ENCODE measurements at places on chromosomes 5 and 9.
A peak's percentile ranks its signal among the peaks of the same experiment; 100 is the strongest.

DNA sequence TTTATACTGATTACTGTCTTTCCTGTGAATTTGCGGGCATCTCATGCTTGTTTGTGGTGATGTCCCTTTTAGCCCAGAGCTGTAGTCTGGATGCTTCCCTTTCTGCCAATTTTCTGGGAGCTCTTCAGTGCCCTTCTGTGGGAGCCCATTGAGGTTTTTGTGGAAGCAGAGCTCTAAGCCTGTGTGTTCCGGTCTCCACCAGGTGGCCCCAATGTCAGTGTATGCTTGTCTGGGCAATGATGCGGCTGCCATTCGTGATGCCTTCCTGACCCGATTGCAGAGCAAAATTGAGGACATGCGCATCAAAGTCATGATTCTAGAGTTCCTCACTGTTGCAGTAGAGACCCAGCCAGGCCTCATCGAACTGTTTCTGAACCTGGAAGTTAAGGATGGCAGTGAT is 35.1 kb downstream of the SH3GLB2 start:
- no peak overlapping the region for H3K4me3 ChIP-seq
- no peak overlapping the region for H3K27ac ChIP-seq
- H3K27me3 ChIP-seq = no peaks in the 10 kb centered on the region
- H3K4me1 ChIP-seq = peaks cover under 1% of the 10 kb centered on the region
- peaks cover 48% of the 10 kb centered on the region for H3K36me3 ChIP-seq
- DNase-seq = no peak

DNA sequence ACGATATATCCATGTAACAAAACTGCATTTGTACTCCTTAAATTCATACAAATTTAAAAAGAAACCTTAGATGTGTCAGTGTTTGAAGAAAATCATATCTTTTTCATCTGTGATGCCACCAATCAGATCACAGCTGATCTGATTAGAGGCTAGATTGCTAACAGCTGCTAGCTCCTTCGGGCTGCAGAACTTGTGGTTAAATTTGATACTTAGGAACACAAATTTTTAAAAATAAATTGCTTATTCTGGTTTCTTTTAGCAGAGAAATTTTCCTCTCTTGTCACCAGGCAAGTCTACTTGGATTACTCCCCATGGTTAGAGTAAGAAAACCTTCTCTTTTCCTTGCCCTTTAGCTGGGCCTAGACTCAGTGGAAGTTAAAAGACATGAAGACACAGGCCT is 94.6 kb upstream of the RANBP6 start:
- H3K27ac ChIP-seq = no peak overlapping the region
- H3K4me3 ChIP-seq = no peak overlapping the region
- DNase-seq = peak; percentile 18
- peaks cover 11% of the 10 kb centered on the region for H3K4me1 ChIP-seq
- no peaks in the 10 kb centered on the region for H3K27me3 ChIP-seq

DNA sequence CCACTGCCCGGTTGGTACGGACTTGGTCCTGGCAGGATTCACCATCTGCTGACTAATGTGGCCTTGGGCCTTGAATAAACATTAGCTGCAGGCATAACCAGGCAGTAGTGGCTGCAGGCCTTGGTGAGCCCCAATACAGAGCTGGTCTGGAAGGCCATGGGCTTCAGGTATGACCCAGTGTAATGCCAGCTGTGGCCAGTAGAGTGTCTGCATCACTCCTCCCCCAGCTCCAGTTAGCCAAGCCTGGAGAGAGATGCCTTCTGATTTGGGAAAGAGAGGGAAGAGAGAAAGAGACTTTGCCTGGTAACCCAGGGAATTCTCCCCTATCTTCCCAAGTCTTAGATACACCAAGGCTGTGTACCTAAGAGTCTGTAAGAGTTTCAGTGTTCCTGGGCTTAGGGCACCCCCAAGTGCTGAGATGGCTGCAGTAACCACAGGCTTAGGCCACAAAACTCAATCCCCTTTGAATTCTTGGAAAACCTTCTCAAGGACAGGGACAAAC is 5.6 kb upstream of the C5 start:
- no peak overlapping the region for H3K4me3 ChIP-seq
- H3K4me1 ChIP-seq = peaks cover 1% of the 10 kb centered on the region
- no peaks in the 10 kb centered on the region for H3K36me3 ChIP-seq
- H3K27ac ChIP-seq = no peak overlapping the region
- no peaks in the 10 kb centered on the region for H3K27me3 ChIP-seq
- DNase-seq = peak; percentile 3

DNA sequence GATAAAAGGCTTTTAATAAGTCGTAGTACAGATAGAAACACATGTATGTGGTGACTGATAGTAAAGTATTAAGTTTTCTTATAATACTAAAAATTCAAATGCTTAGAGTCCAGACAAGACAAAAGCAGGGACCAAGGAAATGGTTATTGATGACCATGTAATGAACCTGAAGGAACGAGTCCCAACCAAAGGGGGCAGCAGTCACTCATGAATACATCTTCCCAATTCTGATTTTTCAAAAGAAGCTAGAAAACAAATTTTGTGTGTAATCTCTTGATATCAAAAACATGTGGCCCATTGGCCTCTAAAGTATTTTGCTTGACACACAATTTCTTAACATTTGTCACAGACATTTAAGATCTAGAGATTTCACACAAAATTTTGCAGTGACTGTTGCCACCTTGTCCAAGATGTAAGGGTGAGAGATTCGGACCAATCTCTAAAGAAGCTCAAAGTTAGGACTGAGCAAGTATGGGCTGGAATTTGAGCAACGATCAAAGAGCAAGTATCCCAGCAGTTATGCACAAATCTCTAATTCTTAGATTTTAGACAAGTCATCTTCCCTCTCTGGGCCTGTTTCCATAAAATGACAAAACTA is 66.8 kb downstream of the ARL15 start:
- H3K27ac ChIP-seq = no peak overlapping the region
- no peaks in the 10 kb centered on the region for H3K27me3 ChIP-seq
- DNase-seq = peak; percentile 47
- no peaks in the 10 kb centered on the region for H3K4me1 ChIP-seq
- no peaks in the 10 kb centered on the region for H3K36me3 ChIP-seq

GRCh38 chr9:128715436-128715750 is 8.5 kb downstream of the ZDHHC12 start:
- H3K27me3 ChIP-seq = no peaks in the 10 kb centered on the region
- no peak for DNase-seq
- H3K36me3 ChIP-seq = no peaks in the 10 kb centered on the region
- no peaks in the 10 kb centered on the region for H3K4me1 ChIP-seq
- H3K27ac ChIP-seq = no peak overlapping the region

DNA sequence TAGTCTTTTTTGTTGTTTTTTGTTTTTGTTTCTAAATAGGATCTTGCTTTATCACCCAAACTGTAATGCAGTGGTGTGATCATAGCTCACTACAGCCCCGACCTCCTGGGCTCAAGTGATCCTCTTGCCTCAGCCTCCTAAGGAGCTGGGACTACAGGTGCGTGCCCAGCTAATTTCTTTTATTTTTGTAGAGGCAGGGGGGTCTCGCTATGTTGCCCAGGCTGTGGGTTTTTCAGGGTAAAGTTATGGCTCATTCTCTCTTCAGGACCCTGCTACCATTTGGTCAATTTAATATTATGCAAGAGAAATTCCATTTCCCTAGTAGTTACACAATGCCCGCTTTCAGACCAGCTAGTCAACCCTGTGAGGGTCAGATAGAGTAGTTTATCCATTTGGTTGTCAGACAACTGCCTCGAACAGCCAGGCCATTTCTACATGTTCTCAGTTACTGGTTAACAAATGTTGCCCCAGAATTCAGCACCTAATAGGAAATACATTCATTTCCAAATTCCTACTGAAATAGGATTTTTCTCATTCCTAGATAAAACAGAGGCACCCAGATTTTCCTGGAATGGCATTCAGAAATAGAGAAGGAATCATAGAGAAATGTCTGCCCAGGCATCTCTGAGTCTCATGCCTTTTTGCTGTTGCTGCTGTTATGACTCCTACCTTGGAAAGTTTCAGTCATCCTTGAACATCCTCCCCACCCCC is 6.4 kb upstream of the GLIS3 start:
- H3K4me3 ChIP-seq = no peak overlapping the region
- H3K27ac ChIP-seq = no peak overlapping the region
- no peaks in the 10 kb centered on the region for H3K36me3 ChIP-seq
- peaks cover 4% of the 10 kb centered on the region for H3K4me1 ChIP-seq
- H3K27me3 ChIP-seq = no peaks in the 10 kb centered on the region

Data from IMR-90 (cell line).